Frontal cortex (tissue), 4 donors: ENCODE measurements at places on chromosomes 4 and X. TPM values are rescaled to one million over a fixed set of nuclear protein-coding genes. Genes with fewer than 3 reads are reported as not detected.

DNA sequence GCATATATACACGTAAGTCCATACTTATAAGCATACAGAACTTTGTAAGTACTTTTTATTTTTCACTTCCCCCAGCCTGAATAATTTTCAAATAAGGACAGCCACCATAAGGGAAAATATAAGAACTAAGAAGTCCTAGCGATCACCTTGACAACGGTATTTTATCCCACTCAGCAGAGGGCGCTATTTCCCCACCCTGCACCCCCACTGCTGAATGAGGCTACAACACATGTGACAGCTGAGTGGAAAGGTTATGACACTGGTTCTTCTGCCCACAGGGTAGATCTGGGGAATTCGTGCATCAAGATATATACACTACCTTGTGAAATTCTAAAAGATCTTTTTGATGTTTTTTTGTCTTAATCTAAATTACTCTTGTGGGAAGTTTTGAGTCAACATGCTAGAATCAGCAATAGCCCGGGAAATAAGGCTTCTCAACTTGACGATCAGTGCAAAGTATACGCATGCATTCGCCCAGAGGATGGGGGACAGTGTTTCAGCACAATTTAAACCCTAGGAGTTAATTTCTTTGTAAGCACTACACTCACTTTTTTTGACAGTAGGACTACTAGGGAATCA, 151.5 kb downstream of the CORIN start:
- no peak for DNase-seq

DNA sequence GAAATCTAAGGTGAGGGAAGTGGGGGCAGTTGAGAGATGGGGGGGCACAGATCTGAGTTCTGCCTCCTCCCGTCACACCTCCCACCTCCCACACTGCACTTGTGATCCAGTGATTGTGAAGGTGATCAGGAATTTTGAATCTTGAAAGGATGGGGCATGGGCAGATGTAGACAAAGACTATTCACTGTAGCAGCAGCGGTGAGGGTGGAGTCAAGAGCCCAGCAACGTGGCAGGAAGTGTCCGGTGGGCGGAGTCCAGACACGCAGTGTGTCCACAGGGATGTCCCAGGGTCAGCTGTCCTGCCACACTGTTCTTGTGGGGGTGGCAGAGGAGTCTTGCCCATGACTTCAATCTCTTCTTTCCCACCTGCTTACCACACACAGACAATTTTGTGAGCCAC, 330.5 kb upstream of the GALNT7 start:
- DNase-seq: no peak

- DNase-seq: no peak
Measured at GRCh38 chr4:1492651-1493539, 86.7 kb upstream of the NKX1-1 start.

DNA sequence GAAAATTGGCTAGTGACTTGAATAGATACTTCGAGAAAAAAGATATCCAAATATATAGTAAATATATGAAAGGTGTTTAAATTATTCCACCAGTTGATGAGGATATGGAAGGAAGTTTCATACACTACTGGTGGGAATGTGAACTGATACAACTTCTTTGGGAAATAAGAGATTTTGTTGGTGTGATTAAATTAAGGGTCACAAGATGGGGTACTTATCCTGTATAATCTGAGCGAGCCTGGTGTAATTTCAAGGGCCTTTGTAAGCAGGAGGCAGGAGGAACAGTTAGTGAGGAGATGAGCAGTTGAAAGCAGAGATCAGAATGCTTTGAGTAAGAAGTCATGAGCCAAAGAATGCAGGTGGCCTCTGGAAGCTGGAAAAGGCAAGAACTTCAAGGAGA, 192.2 kb downstream of the KCTD8 start:
- no peak for DNase-seq

DNA sequence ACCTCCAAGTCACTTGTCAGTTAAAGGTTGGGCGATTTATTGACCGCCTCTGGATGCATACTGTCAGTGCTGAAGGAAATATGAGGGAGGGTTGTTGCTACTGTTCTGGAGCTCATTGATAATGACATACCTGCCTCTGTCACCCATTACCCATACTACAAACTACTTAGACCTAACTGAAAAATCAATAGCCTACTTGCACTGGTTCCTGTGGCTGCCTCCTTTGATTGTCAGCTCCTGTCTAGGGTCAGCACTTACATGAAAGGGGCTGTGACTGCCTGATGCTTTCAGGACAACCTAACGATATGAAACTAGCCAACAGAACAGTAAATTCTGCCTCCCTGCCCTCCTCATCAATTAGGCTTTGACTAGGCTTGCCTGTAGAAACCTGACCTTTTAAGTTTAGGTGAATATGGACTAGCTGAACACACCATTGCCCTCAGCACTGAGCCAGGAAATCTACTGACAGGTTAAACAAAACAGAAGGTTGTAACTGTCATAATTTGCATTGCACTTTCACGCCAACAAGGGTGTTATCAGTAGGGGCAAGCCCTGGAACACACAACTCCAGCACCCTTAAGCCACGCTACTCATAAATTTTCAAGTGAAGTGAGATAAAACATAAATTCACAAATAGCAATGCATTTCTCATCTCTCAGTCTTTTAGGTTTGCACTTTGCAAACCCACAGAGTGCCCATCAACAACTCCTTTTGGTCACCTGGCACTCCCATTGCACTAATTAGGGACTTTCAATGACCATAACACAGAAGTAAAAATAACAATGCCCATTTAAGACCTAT, 9.0 kb upstream of the MAB21L2 start:
- DNase-seq: no peak

DNA sequence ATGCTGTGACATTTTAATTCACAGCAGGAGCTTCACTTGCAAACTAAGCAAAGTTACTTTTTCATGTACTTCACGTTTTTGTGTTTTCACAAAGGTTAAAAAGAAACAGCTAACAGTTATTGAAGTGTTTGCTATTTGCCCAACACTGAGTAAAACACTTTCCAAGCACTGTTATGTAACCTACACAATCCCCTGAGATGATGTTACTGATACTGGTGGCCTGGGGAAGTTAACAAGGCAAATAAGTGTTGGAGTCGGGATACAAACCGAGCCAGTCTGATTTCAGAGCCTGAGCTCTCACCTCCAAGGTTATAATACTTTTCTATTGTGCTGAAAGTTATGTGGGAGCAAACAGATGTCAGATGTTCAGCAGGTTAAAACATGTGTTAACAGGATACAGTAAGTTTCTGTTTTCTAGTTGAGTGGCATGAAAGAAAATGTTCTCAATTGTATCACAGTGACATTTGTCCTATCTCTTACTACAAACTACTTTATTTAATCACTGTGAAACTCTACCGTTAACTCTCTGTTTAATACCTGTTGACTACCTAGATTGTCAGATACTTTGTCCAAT, 3.9 kb upstream of the CXCL13 start:
- no peak for DNase-seq

Gene NPY2R
- total RNA-seq: 12.6 TPM
